ENCODE measurements at places on chromosomes 1 and 21.

DNA sequence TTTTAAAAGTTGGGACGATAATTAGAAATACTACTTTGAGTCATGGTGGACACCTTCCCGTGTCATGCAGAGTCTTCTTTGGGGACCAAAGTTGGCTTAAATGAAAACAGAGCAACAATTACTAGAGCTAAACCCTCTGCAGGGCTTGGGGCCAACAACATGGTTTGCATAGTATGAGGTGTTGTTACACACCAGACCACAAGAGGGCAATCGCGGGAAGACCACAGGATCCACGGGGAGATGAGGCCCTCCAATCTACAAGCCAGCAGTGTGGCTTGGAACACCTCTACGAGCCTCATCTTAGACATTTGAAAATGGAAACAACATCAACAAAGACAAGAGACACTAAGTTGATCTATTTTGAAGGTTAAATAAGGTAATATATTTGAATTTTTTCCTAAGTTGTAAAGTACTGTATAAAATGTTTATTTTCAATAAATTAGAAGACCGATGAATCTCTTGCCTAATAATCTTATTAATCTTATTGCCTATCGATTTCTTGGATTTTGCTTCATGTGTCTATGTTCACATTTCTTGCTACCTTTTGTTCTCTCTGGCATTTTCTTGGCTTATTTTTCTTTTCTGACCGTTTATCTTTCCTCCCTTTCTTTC lies 8.2 kb upstream of the SMCP start:
- DNase-seq, result peak; percentile 12

DNA sequence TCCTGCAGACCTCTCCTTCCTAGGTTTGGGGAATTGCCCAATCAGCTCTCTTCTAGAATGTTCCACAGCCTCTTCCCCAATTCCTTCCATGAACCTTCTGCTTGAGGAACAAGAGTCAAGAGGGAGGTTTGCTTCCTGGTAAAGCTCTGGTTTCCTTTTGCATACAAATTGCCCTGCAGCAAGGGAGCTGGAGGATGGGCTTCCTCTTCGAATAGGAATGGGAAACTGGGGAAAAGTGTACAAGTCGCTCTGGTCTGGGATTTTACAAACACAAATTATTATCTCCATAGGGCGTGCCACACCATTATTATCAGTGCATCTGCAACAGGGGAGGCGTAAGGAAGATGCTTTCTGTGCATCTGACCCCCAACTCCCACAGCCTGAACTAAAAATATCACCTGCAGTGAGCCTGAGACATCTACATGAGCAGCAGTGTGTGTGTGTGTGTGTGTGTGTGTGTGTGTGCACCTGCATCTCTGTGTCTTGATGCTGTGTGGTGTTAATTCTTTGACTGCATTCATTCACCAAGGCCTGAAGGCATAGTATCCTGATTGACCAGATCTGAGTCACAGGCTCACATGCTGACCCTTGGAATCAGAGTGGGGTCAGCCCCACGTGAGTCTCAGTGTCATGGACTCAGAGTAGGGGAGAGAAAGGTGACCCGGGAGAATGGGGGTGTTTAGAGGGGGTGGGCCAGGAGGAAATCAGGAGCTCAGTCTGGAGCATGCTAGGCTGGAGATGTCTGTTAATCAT lies 272.9 kb downstream of the KAZN start:
- no peak for DNase-seq

- DNase-seq, result no peak
These were observed 43.4 kb downstream of the IGSF5 start for GRCh38 chr21:39788383-39788782.

DNA sequence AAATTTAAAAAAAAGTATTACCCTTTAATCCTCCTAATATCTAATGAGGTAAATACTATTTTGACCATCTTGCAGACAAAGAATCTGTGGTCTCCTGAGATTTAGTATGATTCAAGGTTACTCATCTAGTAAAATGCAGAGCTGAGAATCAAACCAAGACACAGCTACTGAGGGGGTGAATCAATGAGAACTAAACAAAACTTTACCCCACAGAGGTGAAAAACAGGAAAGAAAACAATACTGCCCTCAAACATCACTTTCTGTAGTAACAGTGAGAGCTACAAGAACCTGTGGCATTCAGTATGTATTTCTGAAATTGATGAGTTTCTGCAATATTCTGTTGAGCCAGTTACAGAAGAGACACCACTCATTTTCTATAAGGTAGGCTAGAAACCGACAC lies 85.1 kb downstream of the JAK1 start:
- no peak for DNase-seq

- no peak for DNase-seq
These were observed 2.8 kb downstream of the PAQR7 start for GRCh38 chr1:25872713-25873112.

DNA sequence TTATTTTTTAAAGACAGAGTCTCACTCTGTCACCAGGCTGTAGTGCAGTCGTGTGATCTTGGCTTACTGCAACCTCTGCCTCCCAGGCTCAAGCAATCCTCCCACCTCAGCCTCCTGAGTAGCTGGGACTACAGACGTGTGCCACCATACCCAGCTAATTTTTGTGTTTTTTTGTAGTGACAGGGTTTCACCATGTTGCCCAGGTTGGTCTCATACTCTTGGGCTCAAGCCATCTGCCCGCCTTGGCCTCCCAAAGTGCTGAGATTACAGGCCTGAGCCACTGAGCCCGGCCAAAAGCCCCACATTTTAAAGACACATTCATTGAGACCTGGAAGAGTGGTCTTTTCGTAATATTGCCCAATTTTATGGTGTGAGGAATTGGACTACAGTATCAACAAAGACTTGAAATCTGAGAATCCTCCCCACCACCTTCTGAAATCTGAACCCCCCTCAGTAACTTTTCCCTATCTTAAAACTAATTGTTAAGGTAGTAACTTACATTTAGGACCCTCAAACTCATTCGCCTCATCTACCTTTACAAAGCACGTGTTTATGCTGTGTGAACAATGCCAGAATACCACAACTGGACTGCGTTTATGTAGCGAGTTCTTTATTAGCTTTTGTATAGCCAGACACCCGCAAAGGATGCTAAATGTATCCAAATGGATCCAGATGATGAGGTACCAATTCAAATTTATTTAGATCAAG lies 2.7 kb downstream of the ERRFI1 start:
- DNase-seq, result no peak

DNA sequence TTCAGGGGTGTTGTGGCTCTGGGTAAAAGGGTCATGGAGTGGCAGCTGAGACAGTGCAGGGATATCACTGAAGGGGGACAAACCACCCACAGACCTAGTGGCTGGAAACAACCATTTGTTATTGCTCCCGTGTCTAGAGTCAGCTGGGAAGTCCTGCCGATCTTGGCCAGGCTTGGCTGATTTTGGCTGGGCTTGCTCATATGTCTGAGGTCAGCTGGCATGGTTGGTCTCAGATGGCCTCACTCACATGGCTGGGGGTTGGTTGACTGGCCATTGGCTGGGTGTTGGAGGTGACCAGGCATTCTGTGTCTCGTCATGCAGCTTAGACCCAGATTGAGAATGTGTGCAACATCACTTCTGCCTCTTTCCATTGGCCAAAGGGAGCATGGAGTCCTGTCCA lies 203.8 kb upstream of the POU3F1 start:
- no peak for DNase-seq

GRCh38 chr1:212979340-212980122 lies 29.2 kb downstream of the VASH2 start:
- DNase-seq, result no peak

DNA sequence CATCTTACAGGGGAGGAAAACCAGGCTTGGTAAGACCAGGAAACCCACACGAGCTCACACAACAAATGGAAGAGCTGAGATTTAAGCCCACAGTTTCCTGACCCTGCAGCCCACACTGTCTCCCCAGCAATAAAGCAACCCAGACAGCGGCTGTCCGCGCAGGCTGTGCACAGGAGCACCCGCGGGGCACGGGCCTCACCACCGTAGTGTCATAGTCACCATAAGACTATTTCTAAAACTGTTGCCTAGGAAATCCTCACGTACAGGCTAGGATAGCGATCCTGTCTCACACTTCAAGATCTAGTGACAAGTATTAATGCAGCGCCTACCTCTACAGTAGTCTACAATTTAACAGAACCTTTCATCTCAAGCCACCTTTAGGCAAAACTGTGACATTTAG lies 54.0 kb upstream of the SYT6 start:
- DNase-seq, result no peak

DNA sequence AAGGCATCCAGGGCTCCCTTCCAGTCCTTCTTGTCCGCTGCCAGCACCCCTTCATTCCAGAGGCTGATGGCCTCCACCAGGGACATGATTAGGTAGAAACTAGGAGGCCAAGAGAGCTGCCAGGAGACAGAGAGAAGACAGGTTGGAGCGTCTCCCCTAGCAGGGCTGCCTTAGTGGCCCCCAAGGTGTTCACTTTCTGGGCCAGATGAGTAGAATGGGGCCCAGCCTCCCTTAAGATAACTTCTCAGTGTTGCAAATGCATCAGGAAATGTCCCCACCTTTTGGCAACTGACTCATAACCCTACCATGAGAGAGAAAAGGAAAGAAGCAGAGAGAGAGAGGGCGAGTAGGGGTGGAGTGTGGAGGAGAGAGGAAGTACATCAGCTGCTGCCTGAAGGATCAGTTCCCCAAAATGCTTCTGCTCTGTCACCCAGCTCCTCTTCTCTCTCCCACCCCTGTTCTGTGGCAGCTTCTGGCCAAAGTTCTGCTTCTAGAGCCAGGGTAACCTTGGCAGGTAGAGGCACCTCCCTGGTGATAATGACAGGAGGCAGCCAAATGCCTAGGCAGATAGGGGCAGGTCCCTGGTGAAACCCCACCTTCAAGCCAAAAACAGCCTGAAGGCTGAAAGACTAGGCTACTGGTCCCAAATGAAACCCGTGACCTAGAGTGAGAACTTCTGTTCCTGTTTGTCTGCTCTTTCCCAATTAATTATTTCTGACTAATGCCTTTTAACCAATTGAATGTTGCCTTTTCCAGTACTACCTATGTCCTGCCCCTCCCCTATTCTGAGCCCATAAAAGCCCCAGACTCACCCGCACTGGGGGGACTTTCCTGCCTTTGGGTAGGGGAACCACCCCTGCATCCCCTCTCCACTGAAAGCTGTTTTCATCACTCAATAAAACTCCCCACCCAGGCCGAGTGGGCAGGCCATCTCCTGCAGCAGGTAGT lies at the start of gene NCF2:
Gene NCF2 (minus strand): TSS at position 216 of the 948 bp plus-strand sequence. CDS start 130 bp downstream, at position 86.
- no peak for DNase-seq

- DNase-seq, result no peak
These were observed 1146.1 kb downstream of the KCNT2 start for GRCh38 chr1:195462152-195462551.
